ENCODE measurements at places on chromosomes 12 and 14. TPM values are rescaled to one million over a fixed set of nuclear protein-coding genes. Genes with fewer than 3 reads are reported as not detected.

CELA1 gene
- total RNA-seq, result not detected

TAS2R8 gene
- total RNA-seq, result 0.45 TPM

KRT3 gene
- not detected for total RNA-seq

EML5 gene
- total RNA-seq, result under 0.01 TPM

CISTR gene
- not detected for total RNA-seq

CSRP2 gene
- 26.7 TPM for total RNA-seq

MSI1 gene
- total RNA-seq, result not detected

IL31 gene
- total RNA-seq, result not detected

TMED10 gene
- total RNA-seq, result 143 TPM

KCNK10 gene
- total RNA-seq, result not detected

NPFF gene
- total RNA-seq, result not detected

HOXC9 gene
- 0.65 TPM for total RNA-seq

SLC25A47 gene
- total RNA-seq, result not detected

DIO3 gene
- total RNA-seq, result not detected

NRIP2 gene
- total RNA-seq, result not detected

ASB2 gene
- total RNA-seq, result 0.49 TPM

ACTN1 gene
- 94.0 TPM for total RNA-seq

ACOT6 gene
- not detected for total RNA-seq

TMEM229B gene
- 0.81 TPM for total RNA-seq

ADSS1 gene
- total RNA-seq, result 4.8 TPM

RHEBL1 gene
- 0.25 TPM for total RNA-seq

TAS2R31 gene
- 13.6 TPM for total RNA-seq

RNASE2 gene
- total RNA-seq, result not detected

RNASE7 gene
- not detected for total RNA-seq

LRP1-AS gene
- total RNA-seq, result not detected

SLC38A1 gene
- total RNA-seq, result 87.0 TPM

GLI1 gene
- 1.1 TPM for total RNA-seq

KRT86 gene
- not detected for total RNA-seq

INHBC gene
- total RNA-seq, result not detected

HCAR3 gene
- not detected for total RNA-seq

CLBA1 gene
- total RNA-seq, result 2.8 TPM

PYGL gene
- total RNA-seq, result 39.3 TPM

SYCP3 gene
- 0.18 TPM for total RNA-seq

RASSF9 gene
- total RNA-seq, result 8.5 TPM

CEP170B gene
- 18.2 TPM for total RNA-seq

TRPV4 gene
- 0.25 TPM for total RNA-seq

SPX gene
- total RNA-seq, result 0.54 TPM

ST8SIA1 gene
- 4.6 TPM for total RNA-seq

TEX22 gene
- 1.5 TPM for total RNA-seq

MYRFL gene
- not detected for total RNA-seq

TBK1 gene
- total RNA-seq, result 32.1 TPM

VSX2 gene
- not detected for total RNA-seq

RPL10L gene
- not detected for total RNA-seq

RASSF8 gene
- 128 TPM for total RNA-seq

Data from fibroblast of the aortic adventitia (primary cell).